Hepatic stellate cell (primary cell): ENCODE measurements at places on chromosomes 3 and 15.

DNA sequence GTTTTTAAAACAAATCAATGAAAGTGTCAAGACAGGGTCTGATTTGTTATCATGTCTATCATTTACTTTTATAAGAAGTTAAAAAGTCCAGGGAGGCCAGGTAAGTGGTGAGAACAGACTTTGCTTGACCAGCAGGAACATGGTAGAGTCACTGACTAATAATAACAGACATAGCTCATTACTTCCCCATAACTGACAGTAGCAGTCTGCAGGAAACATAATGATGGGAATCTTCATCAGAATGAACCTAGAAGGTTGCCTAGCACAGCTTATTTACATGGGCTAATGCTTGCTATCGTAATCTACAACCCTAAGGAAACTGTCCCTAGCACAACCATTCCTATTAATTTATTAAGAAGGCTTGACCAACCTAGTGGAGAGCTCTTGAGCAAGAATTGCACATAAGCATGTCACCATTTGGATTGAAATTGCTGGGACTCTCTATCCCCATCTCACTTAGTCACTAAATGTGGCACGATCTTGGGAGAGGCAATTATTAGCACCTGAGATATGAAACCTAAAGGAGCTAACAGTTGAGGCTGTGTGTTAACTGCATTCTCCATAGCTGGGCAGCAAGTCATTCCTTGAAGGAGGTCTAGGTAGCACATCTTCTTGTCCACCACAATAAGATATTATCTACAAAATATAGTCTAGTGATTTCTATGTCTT lies 139.6 kb upstream of the ZBTB20 start:
- no peak for DNase-seq

DNA sequence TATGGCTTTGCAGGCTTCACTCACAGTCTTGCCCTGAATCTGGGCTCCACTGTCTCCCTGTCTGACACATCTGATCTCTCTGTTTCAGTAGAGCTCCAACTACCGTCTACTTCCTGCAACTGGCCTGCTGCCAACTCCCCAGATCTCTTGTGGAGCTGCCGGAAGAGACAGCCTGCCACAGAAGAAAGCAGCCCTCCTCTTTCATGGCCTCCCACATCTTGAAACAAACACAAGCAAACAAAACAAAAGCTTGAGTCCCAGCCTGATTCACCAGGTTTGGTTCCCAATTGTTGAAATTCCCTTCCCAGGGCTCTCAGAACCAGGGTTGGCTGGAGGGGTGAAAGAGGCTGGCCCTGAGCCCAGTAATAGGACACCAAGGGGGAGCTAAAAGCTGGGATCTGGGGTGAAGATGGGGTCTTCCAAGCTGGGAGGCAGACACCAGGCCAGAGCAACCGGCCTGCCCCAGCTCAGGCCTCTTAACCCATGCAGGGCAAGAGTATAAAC lies 55.3 kb upstream of the CA12 start:
- peak; percentile 73 for DNase-seq

GRCh38 chr3:124831628-124832199 lies 55.5 kb downstream of the ITGB5 start:
- no peak for DNase-seq

DNA sequence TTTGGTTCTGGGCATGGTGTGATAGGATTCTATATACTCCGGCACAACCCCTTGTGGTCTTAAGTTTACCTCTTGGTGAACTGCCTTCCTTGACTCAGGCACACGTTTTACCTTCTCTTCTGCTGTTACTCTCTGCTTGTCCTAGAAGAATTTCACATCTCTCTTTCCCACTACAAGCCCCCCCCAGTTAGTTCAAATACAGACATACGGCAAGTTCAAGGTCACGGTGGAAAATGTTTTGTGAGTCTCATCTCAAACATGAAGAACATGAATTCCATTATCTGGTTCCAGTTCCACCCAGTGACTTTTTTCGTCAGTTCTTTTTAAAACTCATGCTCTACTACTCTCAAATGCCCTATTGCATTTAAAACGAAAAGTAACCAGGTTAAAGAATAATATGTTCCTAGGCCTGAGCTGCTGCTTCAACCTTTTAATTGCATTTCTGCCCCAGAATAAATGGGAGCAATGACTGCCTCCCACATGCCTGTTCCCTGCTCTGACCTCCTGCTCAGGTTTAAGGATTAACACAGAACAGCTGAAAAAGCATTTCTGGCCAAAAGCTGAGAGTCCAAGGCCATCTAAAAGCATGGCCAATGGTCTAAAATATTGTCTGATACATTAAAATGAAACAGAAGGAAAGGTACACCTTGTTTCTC lies 132.8 kb downstream of the OSBPL10 start:
- DNase-seq, result no peak

GRCh38 chr15:41878355-41878699 lies 15.5 kb downstream of the SPTBN5 start:
- no peak for DNase-seq

DNA sequence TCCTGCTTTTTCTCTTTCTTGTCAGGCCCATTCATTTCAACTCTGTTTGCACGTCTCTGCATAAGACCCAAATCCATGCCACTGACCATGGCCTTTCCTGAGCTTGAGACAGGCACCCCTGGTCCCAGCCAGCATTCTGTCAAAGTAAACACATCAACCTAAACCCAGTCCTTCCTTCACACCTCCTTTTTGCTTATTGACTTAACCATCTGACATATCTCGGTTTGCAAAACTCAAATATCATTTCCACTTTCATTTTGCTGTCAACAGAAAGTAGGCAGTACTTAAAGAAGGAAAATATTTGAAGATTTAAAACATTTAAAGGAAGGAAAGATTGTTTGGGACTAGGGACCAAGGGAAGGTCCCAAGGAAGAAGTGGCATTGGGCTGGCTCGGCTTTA lies 48.2 kb upstream of the KBTBD8 start:
- DNase-seq, result no peak

DNA sequence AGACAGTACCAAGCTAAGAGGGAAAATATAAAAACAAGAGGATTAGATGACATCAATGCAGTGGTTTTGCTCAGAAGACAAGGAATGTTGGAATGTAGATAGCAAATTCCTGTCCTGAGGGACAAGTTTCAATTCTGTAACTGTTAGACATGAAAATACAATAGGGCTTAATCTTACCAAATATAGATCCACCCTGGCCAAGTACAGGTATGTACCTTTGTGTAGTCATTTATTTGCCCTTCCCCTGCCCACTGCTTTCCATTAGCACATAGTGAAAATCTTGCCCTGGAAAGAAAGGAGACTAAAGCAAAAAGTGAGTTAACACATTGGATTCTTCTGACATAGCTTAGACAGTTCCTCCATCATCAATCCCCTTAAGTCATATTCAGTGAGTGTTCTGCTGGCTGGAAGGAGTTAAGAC lies 389.0 kb upstream of the THBS1 start:
- no peak for DNase-seq

DNA sequence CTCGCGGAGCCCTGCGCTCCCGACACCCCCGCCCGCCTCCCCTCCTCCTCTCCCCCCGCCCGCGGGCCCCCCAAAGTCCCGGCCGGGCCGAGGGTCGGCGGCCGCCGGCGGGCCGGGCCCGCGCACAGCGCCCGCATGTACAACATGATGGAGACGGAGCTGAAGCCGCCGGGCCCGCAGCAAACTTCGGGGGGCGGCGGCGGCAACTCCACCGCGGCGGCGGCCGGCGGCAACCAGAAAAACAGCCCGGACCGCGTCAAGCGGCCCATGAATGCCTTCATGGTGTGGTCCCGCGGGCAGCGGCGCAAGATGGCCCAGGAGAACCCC lies 464 bp downstream of the SOX2 start:
- DNase-seq, result no peak

DNA sequence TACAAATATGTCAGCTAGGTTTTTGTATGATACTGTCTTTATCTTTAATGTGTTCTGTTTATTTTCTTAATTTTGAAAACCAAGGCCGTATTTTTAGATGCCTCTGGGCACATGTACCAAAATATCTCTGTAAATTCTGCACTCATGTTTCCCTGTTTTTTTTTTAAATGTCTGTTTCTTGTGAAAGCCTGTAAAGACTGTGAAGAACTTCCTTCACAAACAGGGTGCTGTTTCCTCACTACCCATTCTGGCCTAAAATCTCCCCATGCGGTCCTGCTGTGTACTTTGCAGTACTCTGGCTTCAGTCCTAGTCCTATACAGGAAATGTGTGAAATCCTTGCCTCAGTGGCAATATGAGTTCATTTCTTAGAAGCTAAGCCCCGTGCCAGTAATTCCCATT lies 133.4 kb upstream of the ZBTB20 start:
- DNase-seq, result no peak

- no peak for DNase-seq
These were observed 11.1 kb upstream of the RTP2 start for GRCh38 chr3:187713504-187713903.

DNA sequence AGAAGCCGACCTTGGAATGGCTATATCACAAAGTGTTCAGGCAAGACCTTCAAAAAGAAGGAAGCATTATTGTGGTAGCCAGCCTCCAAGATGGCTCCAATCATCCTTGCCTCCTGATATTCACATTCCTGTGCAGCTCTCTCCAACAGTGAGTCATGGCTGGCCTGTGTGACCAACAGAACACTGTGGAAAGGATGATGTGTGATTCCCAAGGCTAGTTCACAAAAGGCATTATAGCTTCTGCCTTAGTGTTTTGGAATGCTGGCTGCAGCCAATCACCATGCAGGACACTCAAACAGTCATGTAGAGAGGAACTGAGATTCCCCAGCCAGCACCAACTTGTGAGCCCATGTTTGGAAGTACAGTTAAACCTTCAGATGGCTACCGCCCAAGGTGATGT lies 102.6 kb downstream of the EFL1 start:
- DNase-seq, result peak; percentile 71

DNA sequence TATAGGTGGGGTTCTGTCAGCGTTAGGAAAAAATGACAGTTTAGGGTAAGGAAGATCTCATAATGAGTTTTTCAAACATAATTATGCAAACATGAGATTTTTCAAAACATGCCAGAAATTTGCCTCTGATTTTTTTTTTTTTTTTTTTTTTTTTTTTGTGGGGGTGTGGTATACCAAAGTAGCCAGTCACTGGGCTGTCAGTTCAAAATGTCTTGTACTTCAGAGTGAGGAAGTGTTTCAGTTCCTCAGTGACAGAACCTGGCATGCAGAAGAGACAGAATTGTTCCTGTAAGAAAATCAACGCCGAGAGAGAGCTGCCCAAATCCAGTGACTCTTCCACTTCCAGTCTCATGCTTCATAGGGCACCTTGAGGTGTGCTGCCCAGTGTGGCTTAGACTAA lies 9.7 kb downstream of the NCBP2 start:
- DNase-seq, result no peak

DNA sequence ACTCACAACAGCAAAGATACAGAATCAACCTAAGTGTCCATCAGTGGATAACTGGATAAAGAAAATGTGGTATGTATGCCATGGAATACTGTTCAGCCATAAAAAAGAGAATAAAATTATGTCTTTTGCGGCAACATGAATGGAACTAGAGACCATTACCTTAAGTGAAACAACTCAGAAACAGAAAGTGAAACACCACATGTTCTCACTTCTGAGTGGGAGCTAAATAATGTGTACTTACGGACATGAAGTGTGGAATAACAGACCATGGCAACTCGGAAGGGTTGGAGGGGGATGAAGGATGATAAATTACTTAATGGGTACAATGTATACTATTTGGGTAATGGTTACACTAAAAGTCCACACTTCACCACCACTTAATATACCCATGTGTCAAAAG lies 600.6 kb downstream of the MAGI1 start:
- DNase-seq, result no peak

DNA sequence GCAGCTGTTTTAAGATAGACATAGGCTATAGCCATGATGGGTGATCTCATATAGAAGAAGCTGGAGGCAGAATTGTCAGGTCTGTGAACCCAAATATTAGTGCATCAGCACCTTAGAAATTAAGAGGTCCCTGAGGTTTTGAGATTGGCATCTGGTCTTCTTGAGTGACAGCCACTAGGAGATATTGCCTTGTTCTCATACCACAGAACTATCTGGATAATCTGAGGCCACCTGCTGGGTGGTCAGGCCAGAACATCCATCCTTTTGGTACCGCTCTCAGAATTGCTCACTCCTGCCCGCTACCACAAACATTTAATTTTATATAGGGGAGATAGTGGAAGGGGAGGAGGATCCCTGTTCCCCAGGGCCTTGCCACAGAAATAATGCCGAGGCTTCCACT lies 210.6 kb upstream of the ZPLD1 start:
- no peak for DNase-seq

DNA sequence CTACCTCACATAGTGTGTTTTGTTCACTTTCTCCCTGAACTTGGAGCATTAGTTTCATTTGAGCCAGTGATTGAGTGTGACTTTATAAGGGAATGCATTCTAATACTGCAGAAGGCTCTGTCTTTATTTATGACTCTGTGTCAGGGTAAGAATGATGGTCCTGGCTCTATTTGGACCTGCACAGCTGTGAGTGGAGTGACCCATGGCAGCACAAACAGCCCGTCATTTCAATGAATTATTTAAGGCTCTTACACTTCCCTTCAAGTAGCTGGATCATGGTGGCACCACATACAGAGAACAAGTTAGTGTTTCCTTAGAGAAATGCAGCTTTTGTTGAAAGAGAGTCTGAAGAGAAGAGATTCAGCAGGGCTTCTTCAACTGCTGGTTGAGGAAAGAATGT lies 16.4 kb downstream of the TMEM108 start:
- no peak for DNase-seq

DNA sequence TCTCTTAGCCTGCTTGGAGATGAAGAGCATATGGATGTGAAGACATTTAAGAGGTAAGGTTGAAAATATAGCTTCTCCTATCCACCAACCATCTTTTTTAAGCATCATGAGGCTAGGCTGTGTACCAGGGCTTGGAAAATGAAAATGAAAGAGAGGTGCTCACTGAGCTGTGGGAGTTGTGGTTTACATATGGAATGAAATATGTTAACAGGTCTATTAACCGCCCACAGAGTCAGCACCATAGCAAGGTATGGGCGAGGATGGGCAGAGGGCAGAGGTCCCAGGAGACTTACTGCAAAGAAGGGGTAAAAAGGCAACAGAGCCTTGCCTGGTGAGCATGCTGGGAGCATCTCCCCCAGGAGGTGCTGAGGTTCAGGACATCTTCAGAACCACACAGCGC lies 273.1 kb downstream of the GABRG3 start:
- no peak for DNase-seq

DNA sequence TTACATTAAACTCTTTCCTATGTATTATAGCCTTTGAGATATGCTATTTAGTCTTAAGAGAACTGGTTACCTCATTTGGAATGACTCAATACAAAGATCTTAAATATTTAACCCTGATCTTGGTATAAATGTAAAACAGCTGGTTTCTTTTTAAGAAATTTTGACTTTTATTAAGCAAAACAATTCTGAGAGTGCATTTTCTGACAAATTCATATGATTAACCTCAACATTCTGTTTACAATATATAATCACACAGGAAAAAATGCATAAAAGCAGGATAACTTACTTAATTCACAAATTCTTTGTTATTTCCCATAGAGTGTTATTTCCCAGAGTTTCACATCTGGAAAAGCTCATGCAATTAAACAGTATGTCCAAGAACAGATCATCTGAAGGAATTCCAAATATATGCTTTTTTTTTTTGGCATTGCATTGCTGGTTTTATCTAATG lies 400.4 kb upstream of the THBS1 start:
- DNase-seq, result no peak

GRCh38 chr15:84736375-84736774 lies 12.0 kb upstream of the ZNF592 start:
- DNase-seq, result no peak
